ENCODE measurements at places on chromosomes 7 and 10. TPM values are rescaled to one million over a fixed set of nuclear protein-coding genes. Genes with fewer than 3 reads are reported as not detected.

DNA sequence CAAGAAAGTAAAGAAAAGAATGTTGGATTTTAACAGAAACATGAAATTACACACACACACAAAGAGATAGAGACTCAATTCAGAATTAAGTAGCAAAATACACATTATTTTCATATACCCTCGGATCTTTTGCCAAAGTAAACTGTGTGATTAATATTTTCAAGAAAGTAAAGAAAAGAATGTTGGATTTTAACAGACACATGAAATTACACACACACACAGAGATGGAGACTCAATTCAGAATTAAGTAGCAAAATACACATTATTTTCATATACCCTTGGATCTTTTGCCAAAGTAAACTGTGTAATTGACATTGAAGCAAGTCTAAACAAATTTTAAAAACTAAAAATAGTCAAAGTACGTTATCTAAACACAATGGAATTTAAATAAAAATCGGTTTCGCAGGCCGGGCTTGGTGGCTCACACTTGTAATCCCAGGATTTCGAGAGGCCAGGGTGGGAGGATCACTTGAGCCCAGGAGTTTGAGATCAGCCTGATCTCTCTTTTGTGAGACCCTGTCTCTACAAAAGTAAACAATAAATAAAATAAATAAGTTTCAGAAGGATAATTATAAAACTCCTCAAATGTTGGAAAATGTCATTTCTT, 337.3 kb upstream of the MAGI2 start:
- H3K27me3 ChIP-seq, result no peaks in the 10 kb centered on the region
- H3K27ac ChIP-seq, result no peak overlapping the region
- no peaks in the 10 kb centered on the region for H3K4me1 ChIP-seq
- DNase-seq, result no peak

DNA sequence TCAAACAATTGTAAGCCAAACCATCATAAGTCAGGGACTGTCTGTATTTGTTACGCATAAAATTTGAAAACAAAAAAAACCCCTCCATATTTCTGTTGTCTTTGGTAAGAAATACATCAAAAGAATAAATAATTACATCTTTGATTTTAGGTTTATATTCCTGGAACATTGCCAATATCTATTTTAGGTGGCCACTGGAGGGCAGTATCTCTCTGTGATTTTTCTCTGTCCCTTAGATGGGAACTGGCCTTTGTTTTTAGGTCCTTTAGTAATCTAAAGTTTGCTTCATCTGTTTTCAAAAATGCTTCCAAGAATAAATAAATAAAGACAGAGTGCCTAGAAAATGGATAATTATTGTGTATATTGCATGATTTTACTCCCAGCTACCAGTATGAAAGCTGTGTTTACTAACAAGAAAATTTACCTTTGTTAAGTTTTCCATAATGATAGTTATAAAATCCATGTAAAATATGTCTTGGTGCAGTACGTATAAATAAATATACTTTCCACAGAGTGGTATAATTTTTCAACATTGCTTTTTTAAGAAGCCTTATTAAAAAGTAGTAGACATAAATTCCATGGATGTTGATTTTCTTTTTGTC, 64.2 kb downstream of the PHYHIPL start:
- no peaks in the 10 kb centered on the region for H3K4me1 ChIP-seq
- no peaks in the 10 kb centered on the region for H3K36me3 ChIP-seq
- no peak overlapping the region for H3K4me3 ChIP-seq
- H3K27ac ChIP-seq, result no peak overlapping the region
- DNase-seq, result no peak

ELFN1 gene
- not detected for total RNA-seq

DNA sequence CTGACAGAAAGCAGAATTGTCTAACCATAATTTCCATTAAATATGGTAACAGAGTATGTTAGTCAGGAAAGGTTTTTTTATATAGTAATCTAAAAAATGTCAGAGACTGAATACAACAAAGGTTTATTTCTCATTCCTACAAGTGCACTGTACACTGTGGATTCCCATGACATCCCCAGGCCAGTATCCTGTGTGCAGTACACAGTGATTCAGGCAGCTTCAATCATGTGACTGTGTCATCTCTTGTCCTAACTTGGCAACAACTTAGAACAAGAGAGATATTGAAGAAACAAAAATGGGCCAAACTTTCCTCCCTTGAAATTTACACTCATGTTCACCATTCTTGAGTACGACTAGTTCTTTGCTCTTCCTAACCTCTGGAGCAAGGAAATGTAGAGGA, 189.8 kb upstream of the SEMA3A start:
- no peaks in the 10 kb centered on the region for H3K27me3 ChIP-seq
- DNase-seq, result no peak
- no peak overlapping the region for H3K27ac ChIP-seq
- H3K4me3 ChIP-seq, result no peak overlapping the region
- no peaks in the 10 kb centered on the region for H3K4me1 ChIP-seq

- H3K27ac ChIP-seq, result no peak overlapping the region
- H3K36me3 ChIP-seq, result no peaks in the 10 kb centered on the region
- no peaks in the 10 kb centered on the region for H3K4me1 ChIP-seq
- no peak for DNase-seq
- H3K4me3 ChIP-seq, result no peak overlapping the region
- no peaks in the 10 kb centered on the region for H3K27me3 ChIP-seq
These were observed 12.6 kb downstream of the BLVRA start for GRCh38 chr7:43771128-43771527.

DNA sequence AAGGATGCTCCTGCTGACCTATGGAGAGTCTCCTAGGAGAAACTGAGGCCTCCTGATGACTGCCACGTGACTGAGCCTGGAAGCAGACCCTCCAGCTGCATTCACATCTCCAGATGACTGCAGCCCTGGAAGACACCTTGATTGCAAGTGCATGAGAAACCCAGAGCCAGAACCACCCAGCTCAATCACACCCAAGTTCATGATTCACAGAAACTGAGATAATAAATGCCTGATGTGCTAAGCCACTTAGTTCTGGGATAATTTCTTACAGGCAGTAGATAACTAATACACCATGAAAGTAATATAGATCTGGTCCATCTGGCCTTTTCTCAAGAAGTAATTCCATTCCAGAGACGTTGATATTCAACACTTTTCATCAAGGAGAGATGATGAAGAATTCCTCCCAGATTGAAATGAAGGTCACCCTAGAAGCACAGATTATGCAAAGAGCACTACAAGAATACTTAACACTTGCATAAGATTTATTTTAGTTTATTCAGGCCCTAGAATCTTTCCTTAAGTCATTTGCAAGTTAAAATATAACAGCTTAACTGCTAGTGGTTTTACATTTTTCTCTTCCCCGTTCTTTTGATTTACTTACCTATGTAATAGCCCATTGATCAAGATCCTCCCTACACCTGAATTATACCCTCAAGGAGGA, 208.2 kb upstream of the INHBA start:
- H3K4me3 ChIP-seq, result no peak overlapping the region
- no peaks in the 10 kb centered on the region for H3K4me1 ChIP-seq
- H3K36me3 ChIP-seq, result no peaks in the 10 kb centered on the region
- H3K27ac ChIP-seq, result no peak overlapping the region
- no peak for DNase-seq

GRCh38 chr10:3902809-3903410, 117.9 kb upstream of the KLF6 start:
- H3K36me3 ChIP-seq, result no peaks in the 10 kb centered on the region
- H3K4me1 ChIP-seq, result no peaks in the 10 kb centered on the region

EPHA1 gene
- 81.3 TPM for total RNA-seq

GRCh38 chr7:74604326-74605020, 53.0 kb upstream of the GTF2I start:
- DNase-seq, result peak; percentile 65
- no peak overlapping the region for H3K27ac ChIP-seq
- H3K4me3 ChIP-seq, result no peak overlapping the region
- no peaks in the 10 kb centered on the region for H3K36me3 ChIP-seq
- H3K27me3 ChIP-seq, result no peaks in the 10 kb centered on the region

FAM25C gene
- not detected for total RNA-seq

DNA sequence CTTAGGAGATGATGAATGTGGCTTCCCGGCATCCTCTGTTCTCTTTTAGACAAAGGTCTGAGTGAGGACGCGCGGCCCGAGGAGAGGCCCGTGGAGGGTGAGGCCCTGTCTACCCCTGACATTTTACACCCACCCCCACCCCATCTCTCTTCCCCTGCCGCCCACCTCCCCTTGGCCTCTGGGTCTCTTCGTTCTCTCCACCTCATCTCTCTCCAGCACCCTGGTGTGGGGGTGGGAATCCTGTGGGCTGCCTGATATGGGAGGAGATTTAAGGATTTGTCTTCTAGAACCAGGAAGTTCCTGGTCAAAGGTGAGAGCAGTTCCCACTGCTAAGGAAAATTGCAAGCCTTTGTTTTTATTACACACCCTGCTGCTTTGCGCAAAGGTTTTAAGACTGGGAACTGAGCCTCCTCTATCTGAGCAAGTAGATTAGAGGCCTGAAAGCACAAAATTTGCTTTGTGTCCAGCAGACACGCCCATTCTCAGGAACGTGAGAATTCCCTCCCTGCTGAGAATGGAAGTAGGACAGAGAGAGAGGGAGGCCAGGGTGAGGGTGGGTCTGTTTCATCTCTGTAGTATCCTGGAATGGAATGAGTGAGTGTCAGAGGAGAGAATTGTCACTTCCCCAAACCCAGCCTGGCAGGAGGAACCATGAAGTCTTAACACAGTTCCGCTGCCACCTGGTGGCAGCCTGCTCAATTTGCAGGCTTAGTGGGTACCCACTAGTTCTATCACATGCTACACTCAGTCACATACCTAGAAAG, 91.2 kb downstream of the GTF2IRD1 start:
- peak; percentile 71 for DNase-seq
- H3K27ac ChIP-seq, result peak overlapping the region; percentile 45
- H3K27me3 ChIP-seq, result no peaks in the 10 kb centered on the region
- H3K4me1 ChIP-seq, result no peaks in the 10 kb centered on the region
- H3K4me3 ChIP-seq, result no peak overlapping the region

- no peak overlapping the region for H3K4me3 ChIP-seq
- DNase-seq, result no peak
- H3K27ac ChIP-seq, result no peak overlapping the region
- no peaks in the 10 kb centered on the region for H3K4me1 ChIP-seq
- no peaks in the 10 kb centered on the region for H3K36me3 ChIP-seq
- no peaks in the 10 kb centered on the region for H3K27me3 ChIP-seq
These were observed 200.2 kb downstream of the DNAJC1 start for GRCh38 chr10:21803374-21803773.

DNA sequence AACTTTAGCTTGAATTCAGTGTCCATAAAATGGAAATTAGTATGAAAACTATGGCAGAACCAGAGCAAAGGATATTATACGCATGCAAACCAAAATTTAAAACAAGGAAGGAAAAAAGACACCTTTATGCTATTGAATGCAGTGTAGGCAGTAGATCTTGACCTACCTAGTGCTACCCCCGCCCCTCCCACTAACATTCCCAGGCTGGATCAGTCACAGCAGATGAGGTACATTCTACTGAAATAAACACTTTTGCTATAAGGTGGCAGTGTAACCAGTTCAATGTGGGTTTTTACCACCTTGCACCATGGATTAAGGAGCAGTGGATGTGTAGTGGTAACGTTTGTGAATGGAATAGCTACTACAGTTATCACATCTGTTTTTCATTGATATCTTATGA, 27.9 kb downstream of the SRI start:
- H3K27ac ChIP-seq, result no peak overlapping the region
- no peaks in the 10 kb centered on the region for H3K36me3 ChIP-seq
- H3K4me3 ChIP-seq, result no peak overlapping the region
- no peaks in the 10 kb centered on the region for H3K27me3 ChIP-seq
- H3K4me1 ChIP-seq, result no peaks in the 10 kb centered on the region

GNAI1 gene
- total RNA-seq, result 5.5 TPM

Measured in Peyer's patch (tissue), 4 donors.